ENCODE measurements at places on chromosomes 12 and 14.

DNA sequence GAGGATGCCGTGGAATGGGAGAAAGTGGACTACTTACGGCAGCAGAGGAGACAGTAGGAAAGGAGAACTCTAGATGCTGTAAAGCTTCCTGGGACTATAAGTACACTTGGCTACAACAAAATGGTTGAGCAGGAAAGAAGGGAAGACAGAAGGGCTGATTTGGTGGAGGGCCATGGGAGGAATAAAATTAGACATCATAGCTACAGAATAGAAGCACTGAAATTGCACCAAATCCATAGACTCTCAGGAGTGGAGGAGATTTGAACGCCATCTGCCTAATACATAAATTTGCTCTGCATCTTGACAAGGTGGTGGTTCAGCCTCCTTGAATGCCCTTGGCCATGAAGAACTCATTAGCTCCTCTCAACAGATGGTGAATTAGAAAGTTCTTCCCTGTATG is 16.3 kb upstream of the DCP1B start:
- no peak for DNase-seq

DNA sequence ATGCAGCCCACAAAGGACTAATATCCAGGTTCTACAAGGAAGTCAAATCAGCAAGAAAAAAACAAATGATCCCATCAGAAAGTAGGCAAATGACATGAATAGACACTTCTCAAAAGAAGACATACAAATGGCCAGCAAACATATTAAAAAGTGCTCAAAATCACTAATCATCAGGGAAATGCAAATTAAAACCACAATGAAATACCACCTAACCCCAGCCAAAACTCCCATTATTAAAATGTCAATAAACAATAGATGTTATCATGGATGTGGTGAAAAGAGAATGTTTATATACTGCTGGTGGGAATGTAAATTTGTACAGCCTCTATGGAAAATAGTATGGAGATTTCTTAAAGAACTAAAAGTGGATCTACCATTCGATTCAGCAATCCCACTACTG is 25.0 kb downstream of the SLC41A2 start:
- DNase-seq = no peak

DNA sequence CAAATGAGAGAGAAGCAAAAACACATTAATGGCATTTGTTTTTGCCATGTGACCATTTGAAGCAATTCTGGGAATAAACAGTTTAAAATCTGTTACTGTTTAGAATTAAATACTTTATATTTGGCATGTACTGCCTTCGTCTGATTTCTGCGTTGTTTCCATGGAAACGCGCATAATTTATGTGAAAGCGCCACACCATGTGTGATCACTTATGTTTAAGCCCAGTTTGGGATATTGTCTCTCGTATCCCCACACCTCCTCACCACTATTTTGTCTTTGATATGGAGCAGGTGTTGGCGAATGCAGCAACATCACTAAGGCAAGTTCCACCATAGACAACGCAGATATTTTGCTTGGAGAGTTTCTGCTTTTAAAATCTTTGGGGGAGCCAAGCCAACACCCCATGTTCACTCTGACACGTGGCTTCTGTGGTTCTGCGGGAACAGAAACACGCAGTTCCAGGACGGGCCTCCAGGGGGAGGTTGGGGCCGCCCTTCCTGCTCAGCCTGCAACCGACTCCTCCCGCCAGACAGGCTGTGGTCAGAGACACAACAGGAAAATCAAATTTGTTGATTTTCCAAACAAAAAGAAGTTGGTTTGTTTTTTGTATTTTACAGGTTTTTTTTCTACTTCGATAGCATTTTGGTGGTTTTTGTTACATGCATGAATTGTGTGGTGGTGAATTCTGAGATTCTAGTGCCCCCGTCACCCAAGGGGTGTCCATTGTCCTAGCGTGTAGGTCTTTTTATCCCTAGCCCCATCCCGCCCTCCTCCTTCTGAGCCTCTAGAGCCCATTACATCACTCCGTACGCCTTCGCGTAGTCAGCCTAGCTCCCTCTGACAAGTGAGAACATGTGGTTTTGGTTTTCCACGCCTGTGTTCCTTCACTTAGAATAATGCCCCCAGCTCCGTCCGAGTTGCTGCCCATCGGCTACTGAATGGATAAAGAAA is 101.9 kb upstream of the SFSWAP start:
- DNase-seq = no peak

- no peak for DNase-seq
Measured at GRCh38 chr12:100168562-100168961, 25.9 kb upstream of the BLTP3B start.

GRCh38 chr12:69129564-69129963 is 109.8 kb upstream of the CPSF6 start:
- DNase-seq = no peak

Measured in AG04449 (cell line).